Suppressor macrophage (primary cell): ENCODE measurements at places on chromosomes 13 and 19.
A peak's percentile ranks its signal among the peaks of the same experiment; 100 is the strongest.

DNA sequence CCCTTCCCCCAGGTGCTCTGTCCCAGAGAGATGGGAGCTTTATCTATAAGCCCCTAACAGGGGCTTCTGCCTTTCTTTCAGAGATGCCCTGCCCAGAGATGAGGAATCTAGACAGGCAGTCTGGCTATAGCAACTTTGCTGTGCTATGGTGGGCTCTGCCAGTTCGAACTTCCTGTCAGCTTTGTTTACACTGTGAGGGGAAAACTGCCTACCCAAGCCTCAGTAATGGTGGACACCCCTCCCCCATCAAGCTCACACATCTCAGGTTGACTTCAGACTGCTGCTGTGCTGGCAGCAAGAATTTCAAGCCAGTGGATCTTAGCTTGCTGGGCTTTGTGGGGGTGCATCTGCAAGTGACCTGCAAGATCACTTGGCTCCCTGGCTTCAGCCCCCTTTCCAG lies 21.5 kb downstream of the CYSLTR2 start:
- DNase-seq: no peak

GRCh38 chr13:44416301-44416700 lies 42.7 kb downstream of the SERP2 start:
- peak; percentile 43 for DNase-seq

GRCh38 chr13:36512771-36513170 lies 80.5 kb downstream of the CCNA1 start:
- DNase-seq: no peak

- no peak for DNase-seq
Measured at GRCh38 chr13:103573446-103573845, 507.2 kb upstream of the SLC10A2 start.

DNA sequence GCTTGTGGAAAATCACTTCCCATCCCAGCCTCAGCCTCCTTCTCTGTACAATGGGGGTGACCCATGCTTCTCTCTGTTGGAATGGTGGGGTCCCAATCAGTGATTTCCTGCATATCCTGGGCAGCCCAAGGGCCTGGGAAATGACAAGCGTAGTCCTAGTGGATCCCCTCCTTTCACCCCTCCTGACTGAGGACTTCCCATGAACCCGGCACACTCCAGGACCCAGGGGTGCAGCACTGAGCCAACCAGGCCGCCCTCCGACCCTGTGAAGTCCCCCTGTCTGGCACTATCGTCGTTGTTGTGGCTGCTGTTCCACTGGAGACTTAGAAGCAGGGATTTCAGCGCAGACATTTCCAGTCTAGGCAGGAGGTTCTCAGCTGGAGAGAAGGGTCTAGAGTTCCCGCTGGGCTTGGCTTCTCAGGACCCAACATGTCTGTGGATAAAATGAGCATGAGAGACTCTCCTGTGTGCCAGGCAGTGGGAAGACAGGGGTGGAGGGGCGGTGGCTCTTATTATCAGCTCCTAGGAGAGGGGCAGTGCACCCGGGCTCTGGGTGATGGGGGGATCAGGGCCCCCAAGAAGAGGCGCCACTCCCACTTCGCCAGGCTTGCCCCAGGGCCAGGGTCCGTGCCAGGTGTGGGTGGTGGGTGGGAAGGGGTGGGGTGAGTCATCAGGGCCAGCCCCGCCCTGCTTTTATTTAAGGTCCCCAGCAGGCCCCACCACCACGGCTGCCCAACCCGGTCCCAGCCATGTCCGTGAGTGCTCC lies at the start of gene LGALS7B:
Gene LGALS7B, plus strand, starts transcription at position 723 of the 766 bp plus-strand sequence. Its CDS starts 27 bp downstream, at position 750.
- DNase-seq: no peak

- DNase-seq: peak; percentile 74
Measured at GRCh38 chr19:45667620-45668341, at the start of gene GIPR. TSS of gene GIPR (plus strand) at chr19:45668221. CDS start at chr19:45669521, 1,300 bp downstream.

DNA sequence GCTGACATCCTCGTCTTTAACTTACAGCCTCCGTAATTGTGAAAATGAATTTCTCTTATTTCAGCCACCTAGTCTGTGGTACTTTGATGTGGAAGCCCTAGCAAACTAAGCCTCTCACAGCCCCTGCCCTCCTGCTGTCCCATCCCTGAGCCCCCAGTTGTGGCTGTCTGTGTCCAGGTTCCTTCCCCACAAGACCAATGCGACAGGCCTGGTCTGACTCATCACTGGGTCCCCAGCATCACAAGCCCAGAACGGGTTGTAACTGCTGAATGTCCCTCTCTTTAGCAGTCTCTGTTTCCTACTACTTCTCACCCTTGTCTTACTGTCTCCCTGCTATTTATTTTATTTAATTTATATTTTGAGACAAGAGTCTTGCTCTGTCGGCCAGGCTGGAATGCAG lies 5.7 kb downstream of the POU2F2 start:
- DNase-seq: peak; percentile 38

DNA sequence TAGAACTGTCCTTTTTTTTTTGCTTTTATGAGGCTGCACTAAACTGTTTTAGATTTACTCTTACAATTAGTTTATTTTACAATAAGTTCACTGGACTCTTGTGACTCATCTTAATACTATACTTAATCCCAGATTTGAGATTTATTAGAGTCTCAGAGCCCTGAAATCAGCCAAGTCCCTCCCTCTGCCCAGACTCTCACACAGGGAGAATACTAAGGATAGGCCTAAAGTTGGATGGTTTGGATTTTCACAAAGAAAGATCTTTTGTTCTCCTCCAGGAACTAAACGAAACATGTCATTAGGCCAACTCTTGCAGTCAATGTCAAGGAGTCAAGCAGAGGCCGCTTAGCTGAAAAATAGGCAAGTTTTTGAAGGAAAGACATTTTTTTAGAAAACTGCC lies 42.7 kb upstream of the MIR17HG start:
- DNase-seq: no peak

GRCh38 chr19:5961969-5962945 lies 15.7 kb downstream of the RANBP3 start:
- peak; percentile 88 for DNase-seq

- DNase-seq: no peak
Measured at GRCh38 chr19:18945297-18945696, 4.3 kb upstream of the HOMER3 start.

DNA sequence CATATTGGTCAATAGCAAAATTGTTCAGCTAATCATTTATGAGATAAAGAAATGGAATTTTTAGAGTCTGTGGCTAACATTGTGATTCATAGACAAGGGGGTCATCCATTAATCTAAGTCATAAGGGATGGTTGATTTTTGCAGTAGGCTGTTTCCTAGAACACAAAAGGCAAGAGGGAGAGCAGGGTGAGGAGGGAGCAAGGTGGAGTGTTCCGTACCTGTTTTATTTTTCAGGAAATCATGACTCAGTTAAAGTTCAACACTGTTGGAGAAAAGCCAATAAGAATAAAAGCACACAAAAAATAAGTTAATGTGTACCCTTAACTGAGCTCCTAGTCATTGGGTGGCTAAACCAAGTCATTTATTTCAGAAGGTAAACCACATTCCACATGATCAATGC lies 512.4 kb upstream of the ATXN8OS start:
- no peak for DNase-seq

DNA sequence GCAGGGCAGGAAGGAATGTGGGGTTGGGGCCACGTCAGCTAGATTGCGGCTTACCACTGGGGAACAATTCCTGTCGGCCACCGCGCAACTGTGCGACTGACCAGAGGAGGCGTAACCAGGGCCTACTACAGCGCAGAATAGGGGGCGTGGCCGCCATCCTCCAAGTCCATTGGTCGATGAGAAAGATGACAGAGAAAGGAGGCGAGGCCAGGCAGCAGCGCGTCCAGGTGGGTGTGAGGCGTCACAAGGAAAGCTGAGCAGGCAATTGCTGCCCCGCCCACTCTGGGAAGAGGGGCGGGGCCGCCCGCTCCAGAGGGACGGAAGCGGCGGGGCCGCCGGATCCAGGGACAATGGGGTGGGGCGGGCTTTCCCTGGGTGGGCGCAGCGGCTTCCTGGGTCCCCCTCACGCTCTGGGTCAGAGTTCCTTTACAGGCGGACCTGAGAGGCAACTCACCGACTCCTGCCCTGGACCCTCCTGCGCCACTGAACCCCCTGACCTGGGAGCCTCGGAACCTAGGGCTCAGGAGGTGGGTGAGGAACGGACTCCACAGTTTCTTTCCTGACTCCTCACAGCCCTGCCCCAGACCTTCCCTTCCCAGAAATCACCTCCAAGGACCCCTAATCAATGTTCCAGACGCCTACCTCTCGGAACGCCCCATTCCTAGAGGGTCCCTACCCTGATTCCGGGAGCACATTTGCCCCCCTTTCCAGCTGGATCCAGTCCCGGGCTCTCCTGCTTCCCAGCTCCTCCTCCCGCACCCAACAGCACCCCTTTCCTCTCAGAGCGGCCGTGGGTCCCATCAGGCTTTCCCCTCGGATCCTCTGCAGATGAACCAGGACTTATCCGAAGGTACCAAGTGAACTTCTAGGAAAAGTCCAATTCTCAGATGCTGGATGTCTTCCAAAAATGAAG lies 101.5 kb upstream of the ZNF492 start:
- DNase-seq: no peak

DNA sequence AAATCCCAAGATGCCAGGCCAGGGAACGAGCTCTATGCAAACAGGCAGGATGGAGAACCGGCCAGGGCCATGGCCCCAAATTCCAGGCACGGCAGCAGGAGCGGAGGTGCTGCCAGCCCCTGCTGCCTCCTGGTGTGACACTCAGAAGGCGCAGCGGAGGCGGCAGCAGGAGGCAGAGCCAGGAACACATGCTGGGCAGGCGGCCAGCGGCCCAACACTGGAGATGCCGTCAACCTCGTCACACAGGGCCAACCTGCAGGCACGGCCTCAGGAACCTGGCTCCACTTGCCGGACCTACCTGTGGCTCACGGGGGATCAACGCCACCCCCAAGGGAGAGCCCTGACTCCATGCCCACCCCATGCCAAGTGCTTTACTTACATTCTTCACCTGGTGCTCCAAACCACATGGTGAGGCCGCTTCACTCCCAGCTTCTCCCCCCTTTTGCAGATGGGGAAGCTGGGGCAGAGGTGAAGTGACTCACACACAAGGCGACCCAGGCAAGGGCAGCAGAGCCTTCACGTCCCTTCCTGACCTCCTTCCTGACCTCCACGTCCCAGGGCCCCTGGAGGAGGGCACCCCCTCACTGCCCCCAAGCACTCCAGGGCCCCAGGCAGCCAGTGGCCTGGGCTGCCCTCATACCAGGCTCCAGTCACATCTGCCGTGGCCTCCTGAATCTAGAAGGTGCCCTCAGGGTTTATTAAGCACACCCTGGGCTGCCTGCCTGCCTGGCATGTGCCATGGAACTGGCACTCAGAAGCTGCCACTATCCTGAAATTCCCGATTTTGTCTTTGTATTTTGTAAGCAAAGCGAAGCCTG lies 43.5 kb downstream of the GGACT start:
- no peak for DNase-seq

DNA sequence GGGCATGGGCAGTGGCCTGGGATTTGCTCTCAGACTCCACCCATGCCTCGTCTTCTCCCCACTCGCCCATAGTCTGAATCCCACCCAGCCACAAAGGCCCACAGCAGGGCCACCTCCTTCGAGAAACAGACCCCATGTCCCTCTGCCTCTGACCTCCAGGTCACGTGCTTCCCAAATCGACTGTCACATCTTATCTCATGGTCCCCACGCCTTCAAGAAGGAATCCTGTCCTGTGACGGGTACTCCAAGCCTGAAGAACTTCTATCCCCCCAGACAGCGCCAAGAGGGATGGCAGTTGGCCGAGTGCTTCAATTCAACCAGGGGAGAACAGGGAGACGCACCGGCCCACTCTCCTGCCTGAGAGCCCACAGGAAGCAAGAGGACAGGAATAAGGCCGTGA lies 16.5 kb downstream of the MLLT1 start:
- no peak for DNase-seq

DNA sequence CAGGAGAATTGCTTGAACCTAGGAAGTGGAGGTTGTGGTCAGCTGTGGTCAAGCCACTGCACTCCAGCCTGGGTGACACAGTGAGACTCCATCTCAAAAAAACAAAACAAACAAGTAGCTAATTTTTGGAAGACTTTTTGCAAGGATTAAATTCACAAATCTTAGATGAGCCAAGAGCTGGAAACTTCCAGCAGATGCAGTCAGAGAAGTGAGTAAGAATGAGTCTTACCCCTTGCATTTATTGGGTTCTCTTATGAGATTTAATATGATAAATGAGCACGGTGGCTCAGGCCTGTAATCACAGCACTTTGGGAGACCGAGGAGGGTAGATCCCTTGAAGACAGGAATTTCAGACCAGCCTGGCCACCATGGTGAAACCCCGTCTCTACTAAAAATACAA lies 44.9 kb upstream of the NBEA start:
- DNase-seq: no peak

- DNase-seq: no peak
Measured at GRCh38 chr13:113121928-113122471, 599 bp upstream of the F10 start.

DNA sequence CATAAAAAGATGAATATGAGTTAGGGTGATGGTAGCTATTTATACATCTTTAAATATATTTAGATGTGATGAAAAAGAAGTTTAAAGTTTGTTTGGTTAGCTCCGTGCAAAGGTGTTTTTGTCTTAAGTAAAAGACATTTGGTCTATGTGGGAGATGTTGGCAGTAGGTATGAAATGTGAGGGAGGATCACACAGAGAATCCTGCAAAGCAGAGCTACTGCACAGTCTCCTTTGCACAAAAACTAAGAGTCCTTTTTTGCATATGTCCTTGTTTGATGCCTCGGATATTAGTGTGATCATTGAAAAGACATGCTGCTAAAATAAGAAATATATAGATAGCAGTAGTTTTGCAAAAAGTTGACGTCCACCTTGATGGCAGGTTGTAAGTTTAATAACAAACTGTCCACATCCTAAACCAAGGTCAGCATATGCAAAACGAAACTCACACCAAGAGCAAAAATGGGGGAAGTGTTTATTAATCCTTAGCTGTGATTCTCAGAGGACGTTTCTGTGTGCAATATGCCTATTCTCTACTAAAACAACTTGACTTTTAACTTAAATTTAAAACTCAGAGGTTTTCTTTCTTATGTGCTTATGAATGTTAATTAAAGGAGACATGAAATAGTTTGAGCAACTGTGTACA lies 870.1 kb downstream of the PCDH9 start:
- no peak for DNase-seq

DNA sequence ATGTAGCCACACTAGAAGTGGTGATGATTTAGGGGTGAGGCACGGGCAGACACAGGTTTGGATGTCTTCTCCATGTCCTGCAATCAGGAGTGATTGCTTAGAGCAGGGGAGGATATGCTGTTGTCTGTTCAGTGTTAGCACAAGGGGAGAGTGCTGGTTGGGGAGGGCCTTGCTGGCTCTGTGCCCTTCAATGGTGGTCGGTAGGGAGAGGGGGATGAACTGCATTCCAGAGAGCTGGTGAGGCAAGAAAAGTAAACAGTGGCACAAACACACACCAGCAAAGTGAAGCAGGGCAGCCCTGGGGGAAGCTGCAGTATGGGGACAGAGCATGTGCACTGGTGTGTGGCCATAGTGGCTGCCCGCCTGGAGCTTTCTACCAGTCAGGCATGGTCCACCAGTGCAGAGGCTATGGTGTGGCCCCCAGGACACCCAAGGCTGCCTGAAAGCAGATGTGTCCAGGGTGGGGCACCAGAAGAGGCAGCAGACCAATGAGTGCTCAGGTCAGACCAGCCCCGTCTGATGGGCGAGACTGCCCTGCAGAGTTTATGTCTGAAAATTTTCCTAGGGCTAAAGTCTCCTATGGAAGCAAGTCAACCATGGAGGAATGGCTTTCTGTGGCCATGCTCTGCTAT lies 1676.9 kb downstream of the PCDH9 start:
- DNase-seq: no peak
